ENCODE measurements at places on chromosomes 13 and 19. TPM values are rescaled to one million over a fixed set of nuclear protein-coding genes. Genes with fewer than 3 reads are reported as not detected.

TBXA2R gene
- 0.92 TPM for total RNA-seq

- DNase-seq = no peak
- H3K27ac ChIP-seq = peak overlapping the region; percentile 60
- H3K4me1 ChIP-seq = peaks cover 82% of the 10 kb centered on the region
- H3K4me3 ChIP-seq = no peak overlapping the region
Measured at GRCh38 chr19:19594381-19594780, 24.1 kb downstream of the PBX4 start.

GRCh38 chr13:32139251-32139650 lies 107.7 kb downstream of the FRY start:
- no peaks in the 10 kb centered on the region for H3K27me3 ChIP-seq
- H3K4me1 ChIP-seq = no peaks in the 10 kb centered on the region
- no peak overlapping the region for H3K4me3 ChIP-seq
- no peaks in the 10 kb centered on the region for H3K36me3 ChIP-seq
- no peak for DNase-seq

DNA sequence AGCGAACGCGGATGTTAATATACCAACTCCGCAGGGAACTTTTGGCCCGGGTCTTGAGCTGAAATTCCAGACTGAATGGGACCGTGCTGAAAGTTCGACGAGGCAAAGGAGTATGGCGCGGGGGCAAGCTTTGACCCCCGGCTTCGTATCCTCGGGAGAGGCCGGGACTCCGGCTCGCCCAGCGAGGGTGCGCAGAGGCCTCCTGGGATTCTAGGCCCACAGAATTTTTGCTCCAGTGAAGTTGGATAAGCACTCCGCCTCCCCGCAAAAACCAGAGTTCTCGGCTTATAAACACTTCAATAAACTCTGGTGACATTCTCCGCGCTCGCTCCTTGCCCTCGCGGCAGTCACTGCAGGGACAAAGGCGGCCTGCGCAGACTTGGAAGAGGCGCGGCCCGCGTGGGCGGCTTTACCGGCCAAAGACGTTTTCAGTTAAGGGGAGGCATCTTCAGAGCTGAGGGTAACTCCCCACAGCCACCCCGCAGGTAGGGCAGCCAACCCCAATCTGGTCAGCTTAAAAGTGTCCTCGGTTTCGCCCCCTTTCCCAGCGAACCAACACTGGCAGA lies 112.6 kb downstream of the KCNRG start:
- H3K4me1 ChIP-seq = peaks cover 66% of the 10 kb centered on the region
- H3K27me3 ChIP-seq = peaks cover 47% of the 10 kb centered on the region
- H3K27ac ChIP-seq = peak overlapping the region; percentile 62
- DNase-seq = no peak
- peak overlapping the region; percentile 81 for H3K4me3 ChIP-seq

DNA sequence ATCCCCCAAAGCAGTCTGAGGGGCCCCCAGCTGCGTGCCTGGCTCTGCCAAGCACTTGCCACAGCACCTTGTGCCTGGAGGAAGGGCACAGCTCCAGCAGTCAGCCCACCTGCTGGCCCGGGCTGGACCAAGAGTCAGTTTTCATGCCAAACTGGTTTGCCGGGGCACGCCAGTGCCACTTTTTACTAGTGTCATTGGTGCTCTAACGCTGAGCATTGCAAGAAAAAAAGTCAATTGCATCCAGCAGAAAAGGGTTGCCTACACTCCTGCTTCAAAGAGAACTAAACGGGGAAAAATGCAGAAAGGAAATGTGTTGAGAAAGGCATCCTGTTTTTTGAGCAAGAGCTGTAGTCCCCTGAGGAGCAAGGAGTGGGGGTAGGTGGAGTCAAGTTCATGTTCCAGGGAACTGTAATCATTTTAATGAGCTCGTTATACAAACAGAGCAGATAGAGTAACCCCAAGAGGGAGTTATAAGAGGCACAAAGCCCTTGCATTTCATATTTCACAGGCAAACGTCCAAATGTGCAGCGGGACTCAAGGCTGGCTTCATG lies 68.4 kb downstream of the F2RL3 start:
- peaks cover 7% of the 10 kb centered on the region for H3K27me3 ChIP-seq
- DNase-seq = no peak
- H3K36me3 ChIP-seq = no peaks in the 10 kb centered on the region
- no peaks in the 10 kb centered on the region for H3K4me1 ChIP-seq
- no peak overlapping the region for H3K4me3 ChIP-seq
- no peak overlapping the region for H3K27ac ChIP-seq

- no peak overlapping the region for H3K27ac ChIP-seq
- no peak overlapping the region for H3K4me3 ChIP-seq
- no peak for DNase-seq
Measured at GRCh38 chr13:51913421-51914136, 51.8 kb downstream of the CCDC70 start.

GRCh38 chr19:28846094-28846812 lies 366.7 kb downstream of the UQCRFS1 start:
- H3K4me1 ChIP-seq = no peaks in the 10 kb centered on the region
- no peaks in the 10 kb centered on the region for H3K27me3 ChIP-seq

DNA sequence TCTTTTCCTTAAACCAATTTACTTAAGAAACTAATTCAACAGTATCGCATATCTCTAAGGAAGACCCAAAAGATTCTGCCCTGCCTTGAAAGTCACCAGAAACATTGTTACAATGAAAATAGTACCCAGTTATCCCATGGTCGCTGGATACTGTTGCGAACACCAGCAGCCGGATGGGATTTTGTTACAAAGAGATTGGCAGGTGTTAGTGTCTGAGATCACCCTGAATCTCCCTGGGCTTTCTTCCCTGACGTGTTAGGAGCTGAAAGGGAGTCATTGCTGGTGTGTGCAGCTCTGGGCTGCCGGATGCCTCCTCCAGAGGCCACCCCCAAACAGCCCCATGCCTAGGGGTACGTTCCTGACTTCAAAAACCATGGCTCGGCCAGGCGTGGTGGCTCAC lies 38.2 kb downstream of the PTPRS start:
- no peak overlapping the region for H3K4me3 ChIP-seq
- H3K27ac ChIP-seq = no peak overlapping the region
- no peaks in the 10 kb centered on the region for H3K4me1 ChIP-seq
- no peaks in the 10 kb centered on the region for H3K36me3 ChIP-seq

GRCh38 chr19:43425567-43426392 lies 11.1 kb downstream of the TEX101 start:
- H3K4me1 ChIP-seq = peaks cover 23% of the 10 kb centered on the region
- H3K27ac ChIP-seq = no peak overlapping the region
- DNase-seq = no peak
- H3K4me3 ChIP-seq = no peak overlapping the region
- no peaks in the 10 kb centered on the region for H3K27me3 ChIP-seq
- no peaks in the 10 kb centered on the region for H3K36me3 ChIP-seq

GRCh38 chr13:30798776-30799355 lies 63.5 kb downstream of the ALOX5AP start:
- peaks cover 44% of the 10 kb centered on the region for H3K4me1 ChIP-seq
- H3K4me3 ChIP-seq = no peak overlapping the region
- no peaks in the 10 kb centered on the region for H3K36me3 ChIP-seq
- no peak for DNase-seq
- H3K27ac ChIP-seq = no peak overlapping the region
- H3K27me3 ChIP-seq = no peaks in the 10 kb centered on the region

ZNF547 gene
- total RNA-seq = 4.6 TPM

GRCh38 chr19:1167687-1168571 lies 6.1 kb downstream of the SBNO2 start:
- peak overlapping the region; percentile 9 for H3K27ac ChIP-seq
- H3K4me3 ChIP-seq = no peak overlapping the region
- H3K36me3 ChIP-seq = peaks cover 13% of the 10 kb centered on the region

DNA sequence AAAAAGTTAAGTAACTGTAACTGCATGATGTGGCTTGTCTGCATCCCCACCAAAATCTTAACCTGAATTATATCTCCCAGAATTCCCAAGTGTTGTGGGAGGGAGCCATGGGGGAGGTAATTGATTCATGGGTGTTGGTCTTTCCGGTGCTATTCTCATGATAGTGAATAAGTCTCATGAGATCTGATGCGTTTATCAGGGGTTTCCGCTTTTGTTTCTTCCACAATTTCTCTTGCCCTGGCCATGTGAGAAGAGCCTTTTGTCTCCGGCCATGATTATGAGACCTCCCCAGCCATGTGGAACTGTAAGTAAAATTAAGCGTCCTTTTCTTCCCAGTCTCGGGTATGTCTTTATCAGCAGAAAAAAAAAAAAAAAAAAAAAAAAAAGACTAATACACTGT lies 385.8 kb downstream of the SLITRK1 start:
- H3K27ac ChIP-seq = no peak overlapping the region
- no peaks in the 10 kb centered on the region for H3K4me1 ChIP-seq
- H3K27me3 ChIP-seq = no peaks in the 10 kb centered on the region
- no peak for DNase-seq
- H3K36me3 ChIP-seq = no peaks in the 10 kb centered on the region

ABHD8 gene
- 10.1 TPM for total RNA-seq

- H3K36me3 ChIP-seq = no peaks in the 10 kb centered on the region
- peaks cover 8% of the 10 kb centered on the region for H3K4me1 ChIP-seq
- no peak for DNase-seq
- no peak overlapping the region for H3K4me3 ChIP-seq
- no peak overlapping the region for H3K27ac ChIP-seq
Measured at GRCh38 chr19:41030651-41031050, 39.6 kb downstream of the CYP2B6 start.

- no peak for DNase-seq
- no peaks in the 10 kb centered on the region for H3K36me3 ChIP-seq
- no peak overlapping the region for H3K27ac ChIP-seq
- H3K27me3 ChIP-seq = peaks cover 2% of the 10 kb centered on the region
- no peak overlapping the region for H3K4me3 ChIP-seq
Measured at GRCh38 chr13:44163108-44163507, 210.5 kb upstream of the SERP2 start.

DNA sequence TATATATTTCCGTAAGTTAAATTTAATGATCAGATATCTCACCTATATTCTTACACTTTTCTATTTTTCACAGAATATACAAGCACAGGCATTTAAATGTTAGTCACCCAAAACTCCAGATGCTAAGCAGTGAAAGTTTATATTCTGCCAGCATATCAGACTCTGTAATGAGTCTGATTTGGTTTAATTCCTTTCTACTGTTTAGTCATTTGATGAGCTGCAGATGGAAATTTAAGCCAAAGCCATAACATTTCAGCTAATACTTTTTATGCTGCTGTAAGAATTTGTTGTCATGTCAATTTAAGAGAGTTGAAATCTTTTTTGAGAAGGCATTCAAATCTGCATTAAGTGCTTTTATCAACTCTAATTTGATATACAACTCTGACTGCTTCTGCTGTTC lies 8.0 kb downstream of the FRY start:
- H3K27ac ChIP-seq = no peak overlapping the region
- H3K27me3 ChIP-seq = no peaks in the 10 kb centered on the region
- peaks cover 59% of the 10 kb centered on the region for H3K4me1 ChIP-seq
- DNase-seq = no peak

- H3K4me3 ChIP-seq = no peak overlapping the region
- DNase-seq = no peak
- no peak overlapping the region for H3K27ac ChIP-seq
- no peaks in the 10 kb centered on the region for H3K27me3 ChIP-seq
- H3K36me3 ChIP-seq = peaks cover 68% of the 10 kb centered on the region
- H3K4me1 ChIP-seq = peaks cover 81% of the 10 kb centered on the region
Measured at GRCh38 chr13:40999416-40999815, 19.7 kb downstream of the ELF1 start.

GRCh38 chr19:42403586-42403985 lies 13.5 kb upstream of the CNFN start:
- H3K36me3 ChIP-seq = peaks cover 13% of the 10 kb centered on the region
- DNase-seq = no peak
- H3K4me3 ChIP-seq = no peak overlapping the region
- H3K27ac ChIP-seq = no peak overlapping the region
- H3K27me3 ChIP-seq = no peaks in the 10 kb centered on the region

DNA sequence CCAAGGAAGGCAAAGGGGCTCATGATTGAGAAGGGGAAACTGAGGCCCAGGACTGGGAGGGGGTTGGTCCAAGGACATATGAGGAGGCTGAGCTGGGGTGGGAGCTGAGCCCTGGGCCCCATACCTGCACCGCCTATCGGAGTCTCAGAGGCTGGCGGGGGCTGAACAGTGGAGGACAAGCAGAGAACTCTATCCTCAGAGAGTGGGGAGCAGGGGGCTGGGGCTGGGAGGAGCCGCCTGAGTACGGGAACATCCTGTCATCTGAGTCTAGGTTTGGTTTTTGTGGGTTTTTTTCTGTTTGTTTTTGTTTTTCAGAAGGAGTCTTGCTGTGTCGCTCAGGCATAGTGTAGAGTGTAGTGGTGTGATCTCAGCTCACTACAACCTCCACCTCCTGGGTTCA lies 6.2 kb downstream of the ARRDC2 start:
- peaks cover 52% of the 10 kb centered on the region for H3K36me3 ChIP-seq
- peaks cover 62% of the 10 kb centered on the region for H3K4me1 ChIP-seq
- DNase-seq = peak; percentile 72
- no peaks in the 10 kb centered on the region for H3K27me3 ChIP-seq
- peak overlapping the region; percentile 98 for H3K27ac ChIP-seq

All from activated CD4-positive, alpha-beta T cell treated with anti-CD3 and anti-CD28 coated beads, Interleukin-2, amount 10 ng/mL, durations not matched to agents 7 days and 5 days (primary cell).